Kidney epithelial cell (primary cell): ENCODE measurements at places on chromosomes 4 and X.
A peak's percentile ranks its signal among the peaks of the same experiment; 100 is the strongest.

- DNase-seq, result peak; percentile 21
Measured at GRCh38 chrX:19721726-19722370, 165.6 kb downstream of the SH3KBP1 start.

- no peak for DNase-seq
Measured at GRCh38 chr4:91099666-91100065, 972.5 kb downstream of the CCSER1 start.

DNA sequence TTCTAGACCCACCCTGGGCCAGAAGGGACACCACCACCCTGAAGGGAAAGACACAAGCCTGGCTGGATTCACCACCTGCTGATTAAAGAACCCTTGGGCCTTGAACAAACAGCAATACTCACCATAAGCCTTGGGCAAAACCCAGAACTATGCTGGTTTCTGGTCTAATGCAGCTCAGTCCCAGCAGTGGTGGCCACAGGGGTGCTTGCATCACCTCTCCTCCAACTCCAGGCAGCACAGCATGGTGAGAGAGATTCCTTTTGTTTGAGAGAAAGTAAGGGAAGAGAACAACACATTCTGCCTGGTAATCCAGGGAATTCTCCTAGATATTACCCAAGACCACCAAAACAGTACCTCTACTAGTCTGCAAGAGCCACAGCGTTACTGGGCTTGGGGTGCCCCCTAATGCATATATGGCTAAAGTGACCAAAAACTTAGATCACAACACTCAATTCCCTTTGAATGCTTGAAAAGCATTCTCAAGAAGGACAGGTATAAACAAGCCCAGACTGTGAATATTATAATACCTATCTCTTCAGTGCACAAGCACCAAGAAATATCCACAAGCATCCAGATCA, 25.7 kb downstream of the RNF128 start:
- DNase-seq, result no peak

DNA sequence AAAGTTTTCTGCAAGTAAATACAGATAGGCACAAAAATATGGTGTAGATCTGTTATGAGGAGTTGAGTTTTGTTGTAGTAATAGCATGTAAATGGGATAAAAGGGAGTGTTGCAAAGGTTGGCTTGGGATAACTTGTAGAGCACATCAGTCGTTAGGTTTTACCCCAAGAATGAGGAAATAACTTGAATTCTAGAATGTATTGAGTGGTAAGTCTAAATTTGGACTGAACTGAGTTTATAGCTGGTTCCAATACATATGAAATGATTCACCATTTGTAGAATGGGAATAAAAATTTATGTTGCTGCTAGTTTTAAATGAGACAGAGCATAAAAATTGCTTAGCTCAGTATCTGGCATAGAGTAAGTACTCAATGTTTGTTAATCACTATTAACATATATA, 719.2 kb downstream of the FSTL5 start:
- no peak for DNase-seq

DNA sequence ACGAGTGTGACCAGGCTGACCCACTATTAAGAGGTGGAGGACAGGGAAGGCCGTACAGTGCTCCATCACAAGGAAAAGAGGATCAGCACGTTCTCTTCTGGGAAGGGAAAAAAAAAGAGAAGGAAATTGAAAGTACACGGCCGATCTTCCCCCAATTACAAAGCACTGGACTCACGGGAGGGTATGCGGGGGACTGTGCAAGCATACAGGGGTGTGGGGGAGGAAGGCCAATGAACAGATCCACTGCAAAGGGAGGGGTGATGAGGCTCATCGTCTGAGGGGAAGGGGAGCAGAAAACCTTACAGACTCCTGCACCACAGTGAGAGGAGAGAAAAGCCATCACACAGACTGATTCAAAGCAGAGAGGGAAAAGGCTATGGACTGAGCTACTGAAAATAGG, 1.1 kb downstream of the ELK1 start:
- no peak for DNase-seq

DNA sequence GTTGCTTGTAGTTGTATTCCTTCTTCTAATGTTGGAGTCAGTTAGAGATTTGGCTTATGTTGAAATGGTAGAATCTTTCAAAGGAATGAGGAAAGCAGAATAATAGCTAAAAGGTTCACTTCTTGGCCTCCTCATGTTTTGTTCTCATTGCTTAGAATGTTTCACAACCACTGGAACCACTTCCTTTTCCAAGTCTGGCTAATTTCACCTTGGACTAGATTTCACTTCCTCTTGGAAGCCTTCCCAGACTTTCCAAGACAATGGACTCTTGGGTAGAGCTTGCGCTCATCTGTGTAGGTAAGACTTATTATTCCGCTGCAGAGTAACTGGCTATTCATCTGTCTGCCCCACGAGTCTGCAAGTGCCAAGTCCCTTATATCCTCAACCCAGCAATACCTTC, 8.3 kb downstream of the SPATA18 start:
- peak; percentile 38 for DNase-seq
